NCI-H345 (cell line): ENCODE measurements at places on chromosomes 3 and 15.

DNA sequence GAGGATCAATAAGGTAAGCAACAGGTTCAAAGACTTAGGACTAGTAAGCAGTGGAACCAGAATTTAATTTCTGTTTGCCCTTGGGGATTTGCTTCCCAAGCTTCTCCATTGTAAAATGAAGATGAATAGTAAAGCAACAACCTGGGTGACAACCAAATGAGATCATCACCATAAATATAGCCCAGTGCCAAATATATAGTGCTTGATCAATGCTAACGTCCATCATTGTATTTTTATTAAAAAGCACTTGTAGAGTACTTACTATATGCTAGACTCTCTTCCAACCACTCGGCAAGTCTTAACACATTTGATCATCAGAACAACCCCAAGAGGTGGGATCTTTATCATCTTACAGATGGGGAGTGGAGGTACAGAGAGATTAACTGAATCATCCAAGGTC lies 51.5 kb upstream of the NMNAT3 start:
- DNase-seq = no peak

GRCh38 chr15:66755298-66756068 lies 53.4 kb downstream of the SMAD6 start:
- no peak for DNase-seq

GRCh38 chr3:36776436-36776835 lies 12.1 kb upstream of the DCLK3 start:
- no peak for DNase-seq

DNA sequence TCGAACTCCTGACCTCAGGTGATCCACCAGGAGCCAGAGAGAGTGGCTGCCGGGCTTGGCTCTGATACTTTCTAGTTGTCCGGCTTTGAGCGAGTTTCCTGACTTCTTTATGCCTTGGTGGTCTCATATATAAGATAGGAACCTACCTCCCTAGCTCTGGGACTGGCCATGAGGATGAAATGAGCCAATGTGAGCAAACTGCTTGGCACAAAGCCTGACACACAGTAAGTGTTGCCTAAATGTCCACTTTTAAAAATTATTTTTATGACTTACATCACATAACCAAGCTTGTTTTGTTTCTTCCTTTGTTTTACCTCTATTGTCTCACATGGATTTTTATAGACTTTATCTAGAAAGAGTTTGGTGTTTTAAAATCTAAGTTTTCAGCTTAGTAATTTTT lies 42.1 kb upstream of the CCDC174 start:
- DNase-seq = no peak

- DNase-seq = no peak
Measured at GRCh38 chr3:183350164-183350563, 78.3 kb downstream of the MCF2L2 start.

DNA sequence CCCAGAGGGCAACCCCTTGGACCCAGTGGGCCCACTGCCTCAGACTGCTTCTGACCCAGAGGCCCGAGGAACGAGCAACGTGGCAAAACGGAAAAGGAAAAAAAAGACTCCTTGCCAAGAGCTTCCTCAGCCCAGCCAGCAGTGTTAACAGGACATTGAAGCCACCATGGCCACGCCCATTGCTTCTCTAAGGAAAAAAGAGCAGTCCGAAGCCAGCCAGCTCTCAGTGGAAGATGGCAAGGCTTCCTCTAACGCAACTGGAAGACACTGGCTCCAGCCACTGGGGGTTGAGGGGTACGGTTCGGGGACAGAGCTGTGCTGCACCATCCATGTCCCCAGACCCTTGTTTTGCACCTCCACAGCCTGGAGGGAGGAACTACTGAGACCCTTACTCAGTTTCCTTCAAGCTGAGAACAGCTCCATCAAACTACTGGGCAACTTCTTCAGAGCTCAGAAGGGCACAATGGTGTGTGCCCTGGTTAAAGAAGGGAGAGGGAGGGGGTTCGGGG lies 10.7 kb downstream of the BMF start:
- no peak for DNase-seq

GRCh38 chr3:50655009-50655830 lies 19.5 kb upstream of the DOCK3 start:
- no peak for DNase-seq

DNA sequence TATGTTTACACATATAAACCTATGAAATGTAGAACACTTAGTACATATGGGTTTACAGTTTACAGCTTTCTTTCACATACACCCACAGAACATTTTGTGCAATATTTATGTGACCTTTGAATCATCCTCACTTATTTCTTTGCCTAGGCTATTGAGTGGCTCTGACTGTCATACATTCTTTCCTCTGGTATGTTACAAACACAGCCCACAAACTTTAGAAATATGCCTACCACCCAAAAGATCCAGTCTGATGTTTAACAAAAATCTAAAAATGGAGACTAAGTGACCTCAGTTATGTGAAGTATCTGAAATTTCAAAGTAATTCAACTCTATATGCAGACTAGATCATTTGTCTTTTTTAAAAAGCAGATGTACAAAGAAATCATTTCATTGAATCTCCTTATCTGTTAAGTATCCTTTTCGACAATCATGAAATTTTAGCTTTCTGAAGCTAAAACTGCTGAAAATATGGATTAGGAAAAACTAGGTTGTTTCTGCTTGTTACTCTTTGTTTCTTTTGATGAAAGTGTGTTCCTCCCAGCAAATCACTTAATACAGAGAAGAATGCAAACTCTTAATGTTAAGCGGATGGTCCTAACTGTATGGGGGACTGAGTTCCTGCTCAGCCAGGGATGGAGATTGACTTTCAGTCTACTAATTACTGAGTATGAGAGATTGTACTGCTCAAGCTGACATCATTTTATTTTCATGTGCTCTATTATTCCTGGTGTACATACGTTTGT lies 27.7 kb downstream of the CCDC54 start:
- DNase-seq = no peak

GRCh38 chr3:52280050-52280461 lies 1.6 kb upstream of the WDR82 start:
- DNase-seq = peak; percentile 59

DNA sequence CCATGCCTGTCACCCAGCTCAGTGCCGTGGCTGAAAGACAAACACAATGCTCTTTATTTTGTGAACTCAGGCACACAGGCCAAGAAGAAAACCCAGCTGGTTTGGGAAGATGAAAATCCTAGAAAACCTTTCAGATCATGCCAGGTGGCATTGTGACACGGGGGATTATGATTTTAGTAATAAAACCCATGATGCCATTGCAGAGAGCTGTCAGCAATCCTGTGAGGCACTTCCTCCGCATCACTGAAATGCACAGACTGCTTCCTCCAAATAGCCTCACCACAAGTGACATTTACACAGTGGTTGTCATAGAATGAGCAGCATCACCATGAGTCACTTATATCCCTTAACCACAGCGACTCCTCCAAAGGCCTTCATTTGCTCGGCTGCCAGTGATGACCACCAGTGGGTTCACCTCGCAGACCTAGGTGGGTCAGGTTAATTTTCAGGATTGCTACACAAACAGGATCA lies 22.7 kb downstream of the ABHD6 start:
- DNase-seq = no peak

GRCh38 chr3:50201573-50202315 lies 3.3 kb upstream of the SLC38A3 start:
- DNase-seq = no peak

GRCh38 chr15:65223996-65224395 lies 12.7 kb upstream of the CILP start:
- no peak for DNase-seq

DNA sequence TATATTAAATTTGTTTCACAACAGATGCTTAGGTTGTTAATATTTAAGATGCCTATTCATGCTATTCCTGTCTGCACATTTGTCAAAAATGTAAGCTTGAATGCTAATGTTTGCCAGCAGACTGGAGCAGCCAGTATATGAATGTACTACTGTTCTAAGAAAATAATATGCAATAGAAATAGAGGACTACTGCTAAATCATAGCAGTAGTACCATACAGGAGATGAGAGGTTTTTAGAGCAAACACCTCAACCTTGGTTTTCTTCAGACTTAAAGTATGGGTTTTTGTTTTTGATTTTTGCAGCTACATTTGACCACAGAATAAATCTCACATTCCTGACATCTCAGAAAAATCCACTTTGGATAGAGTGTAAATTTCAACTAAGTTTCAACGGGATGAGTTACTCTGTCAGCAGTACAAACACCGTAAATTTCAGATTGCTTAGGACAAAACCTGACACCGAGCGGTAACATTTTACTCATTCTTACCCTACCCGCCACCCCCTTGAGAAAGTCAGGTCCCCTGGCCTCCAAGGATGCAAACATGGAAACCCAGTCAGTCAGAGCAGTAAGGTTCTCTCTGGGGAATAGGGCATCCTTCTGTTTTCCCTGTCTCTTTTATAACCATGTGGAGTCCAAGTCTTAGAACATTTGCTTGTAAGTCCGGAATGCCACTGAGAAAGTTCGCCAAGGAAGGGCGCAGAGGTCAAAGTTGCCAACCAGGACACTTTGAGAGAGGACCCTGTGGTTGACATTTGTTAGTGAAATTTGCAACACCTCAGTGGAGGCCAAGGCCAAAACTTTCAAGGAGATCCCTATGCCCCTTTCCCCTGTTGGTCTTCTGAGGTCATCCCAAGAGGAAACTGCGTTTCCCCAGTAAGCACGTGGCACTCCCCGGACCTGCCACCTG lies 17.9 kb upstream of the SATB1 start:
- no peak for DNase-seq

GRCh38 chr3:9136746-9137465 lies 112.5 kb downstream of the SRGAP3 start:
- no peak for DNase-seq

DNA sequence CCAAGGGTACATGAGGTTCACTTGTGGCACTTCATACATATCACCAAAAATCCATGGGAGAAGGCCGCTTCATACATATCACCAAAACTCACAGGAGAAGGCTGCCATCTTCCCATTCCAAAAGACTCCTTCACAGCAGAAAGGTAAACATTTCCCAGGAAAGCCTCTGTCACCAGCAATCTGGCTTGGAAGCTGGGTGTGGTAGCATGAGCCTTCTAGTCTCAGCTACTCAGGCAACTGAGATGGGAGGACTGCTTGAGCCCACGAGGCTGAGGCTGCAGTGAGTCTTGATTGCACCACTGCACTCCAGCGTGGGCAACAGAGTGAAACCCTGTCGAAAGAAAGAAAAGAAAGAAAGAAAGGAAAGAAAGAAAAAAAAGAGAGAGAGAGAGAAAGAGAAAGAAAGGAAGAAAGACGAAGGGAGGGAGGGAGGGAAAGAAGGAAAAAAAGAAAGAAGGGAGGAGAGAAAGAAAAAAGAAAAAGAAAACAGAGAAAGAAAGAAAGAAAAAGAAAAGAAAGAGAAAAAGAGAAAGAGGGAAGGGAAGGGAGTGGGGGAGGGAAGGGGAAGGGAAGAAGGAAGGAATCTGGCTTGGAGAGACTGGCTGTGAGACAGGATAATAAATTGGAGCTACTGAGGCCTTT lies 7.2 kb downstream of the LRIG1 start:
- DNase-seq = no peak

- no peak for DNase-seq
Measured at GRCh38 chr3:143139762-143140161, 20.2 kb downstream of the CHST2 start.

DNA sequence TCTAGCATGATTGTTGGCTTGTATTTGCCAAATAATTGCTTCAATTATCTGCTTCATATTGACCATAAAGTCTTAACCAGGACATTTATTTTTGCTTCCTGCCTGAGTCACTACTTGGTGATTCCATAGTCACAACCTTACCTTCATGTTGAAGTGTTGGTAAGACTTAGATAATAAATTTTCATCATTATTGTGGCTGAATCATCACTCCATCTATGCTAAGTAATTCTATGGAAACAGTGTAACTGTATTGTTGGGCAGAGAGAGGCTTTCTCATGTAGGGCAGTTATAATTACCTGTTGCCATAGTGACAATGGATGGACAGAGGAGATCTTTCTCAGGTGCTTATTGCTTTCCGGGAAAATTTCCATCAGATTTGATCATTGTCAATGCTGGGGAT lies 330.7 kb upstream of the LRRC3B start:
- DNase-seq = no peak

DNA sequence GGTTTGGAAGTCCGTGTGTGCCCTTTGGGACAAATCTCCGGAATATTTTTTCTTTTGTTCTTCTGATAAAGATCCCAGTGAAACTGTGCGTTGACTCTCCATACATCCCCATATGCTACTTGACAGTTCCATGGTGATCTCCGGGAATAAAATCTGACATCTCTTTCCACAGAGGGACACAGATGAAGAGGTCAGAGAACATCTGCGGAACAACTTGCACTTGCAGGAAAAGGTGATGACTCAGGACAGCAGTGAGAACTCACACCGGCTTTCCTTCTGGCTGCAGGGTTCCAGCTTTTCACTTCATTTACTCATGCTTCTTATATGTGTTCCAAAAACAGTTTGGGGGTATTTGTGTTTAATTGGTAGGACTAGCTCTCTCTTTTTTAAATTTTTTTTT lies 157.5 kb upstream of the CHRM5 start:
- DNase-seq = no peak

DNA sequence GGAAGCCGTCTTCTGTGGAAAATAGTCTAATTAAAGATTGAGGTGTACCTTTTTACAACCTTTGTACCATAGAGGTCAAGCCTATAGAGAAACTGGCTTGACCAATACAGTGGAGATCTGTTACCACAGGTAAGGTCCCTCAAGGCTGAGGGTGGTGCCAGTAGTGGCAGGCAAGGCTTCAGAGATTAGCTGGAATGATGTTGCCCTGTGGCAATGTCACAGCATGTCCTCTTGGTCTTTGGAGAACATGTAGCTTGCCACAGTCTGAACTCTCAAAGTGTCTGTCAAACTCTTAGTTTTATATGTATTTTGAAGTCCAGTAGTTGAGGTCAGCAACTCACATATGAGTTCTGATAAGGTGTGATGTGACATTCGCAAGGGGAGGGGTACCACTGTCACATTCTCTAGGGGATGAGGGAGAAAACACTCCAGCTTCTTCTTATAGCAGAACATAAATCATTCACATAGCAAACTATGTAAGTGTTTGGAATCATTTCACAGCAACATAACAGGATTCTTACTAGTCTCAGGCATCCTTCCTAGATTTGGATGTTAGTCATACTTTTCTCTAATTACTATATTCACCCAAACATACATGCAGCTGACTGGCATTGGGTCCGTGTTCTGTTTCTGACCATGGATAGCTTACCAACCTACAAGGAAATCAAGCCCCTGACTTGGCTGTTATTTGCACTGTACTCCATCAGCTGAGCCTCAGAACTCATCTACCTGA lies 173.6 kb downstream of the UBE2E2 start:
- DNase-seq = no peak

DNA sequence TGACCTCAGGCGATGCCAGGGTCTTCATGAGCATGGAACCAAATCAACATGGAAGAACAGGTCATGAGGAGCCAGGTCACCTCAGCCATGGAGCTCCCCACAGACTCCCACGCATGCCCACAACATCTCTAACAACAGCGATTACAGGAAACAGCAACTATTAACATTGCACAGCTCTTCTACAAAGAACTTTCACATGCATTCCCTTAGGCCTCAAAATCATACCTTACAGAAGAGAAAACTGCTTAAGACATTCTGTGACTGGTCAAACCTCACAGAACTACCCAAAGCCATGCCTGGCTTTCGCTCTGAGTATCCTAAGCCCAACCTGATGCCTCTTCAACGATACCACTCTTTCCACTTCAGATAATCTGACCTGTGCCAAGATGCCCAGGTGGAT lies 117.8 kb downstream of the OXNAD1 start:
- DNase-seq = no peak

GRCh38 chr3:20405231-20405630 lies 219.2 kb upstream of the SGO1 start:
- no peak for DNase-seq

GRCh38 chr3:133662278-133662651 lies 524 bp upstream of the TOPBP1 start:
- peak; percentile 4 for DNase-seq

- DNase-seq = no peak
Measured at GRCh38 chr15:93252780-93253179, 163.8 kb upstream of the RGMA start.
